ENCODE measurements at places on chromosomes 7 and 10.

DNA sequence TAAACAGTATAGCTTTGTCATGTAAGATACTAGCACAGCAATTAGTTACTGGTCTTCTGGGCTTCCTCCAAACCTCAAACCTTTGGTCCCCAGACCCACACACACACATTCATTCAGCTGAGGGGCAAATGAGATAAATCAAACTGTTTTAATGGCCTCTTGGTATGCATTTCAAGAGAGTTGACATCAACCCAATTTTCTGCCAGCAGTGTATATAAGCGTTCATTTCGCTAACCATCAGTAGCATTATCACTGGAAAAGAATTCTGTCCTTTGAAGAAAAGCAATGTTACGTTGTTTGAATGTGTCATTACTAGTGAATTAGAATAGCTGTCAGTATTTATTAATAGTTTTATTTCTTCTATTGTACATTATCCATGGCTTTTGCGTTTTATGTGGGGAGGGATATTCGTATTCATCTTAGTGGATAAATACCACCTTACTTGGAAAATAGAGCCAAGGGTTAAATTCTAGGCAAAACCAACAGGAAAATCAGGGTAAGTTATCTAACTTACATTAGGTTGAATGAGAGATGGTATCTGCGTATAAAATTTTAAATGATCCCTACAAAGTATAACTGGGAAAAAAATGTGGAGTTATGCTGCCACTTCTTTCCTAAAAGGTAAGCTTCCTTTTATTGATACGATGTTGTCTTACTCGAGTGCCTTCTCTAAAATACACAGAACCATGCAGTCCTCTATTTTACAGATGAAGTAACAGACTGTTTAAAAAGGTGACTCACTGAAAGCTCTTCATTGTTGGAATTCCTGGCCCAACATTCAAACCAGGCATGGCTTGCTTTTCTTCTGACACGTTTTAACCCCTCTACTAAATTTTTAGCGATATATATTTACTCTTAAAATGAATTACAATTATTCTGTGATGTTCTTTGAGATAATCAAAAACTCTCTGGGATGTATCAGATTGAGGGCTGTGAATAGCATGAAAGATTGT lies 2.0 kb upstream of the ZMYND11 start:
- DNase-seq, result no peak

GRCh38 chr10:52319926-52320325 lies 5.8 kb downstream of the DKK1 start:
- DNase-seq, result no peak

DNA sequence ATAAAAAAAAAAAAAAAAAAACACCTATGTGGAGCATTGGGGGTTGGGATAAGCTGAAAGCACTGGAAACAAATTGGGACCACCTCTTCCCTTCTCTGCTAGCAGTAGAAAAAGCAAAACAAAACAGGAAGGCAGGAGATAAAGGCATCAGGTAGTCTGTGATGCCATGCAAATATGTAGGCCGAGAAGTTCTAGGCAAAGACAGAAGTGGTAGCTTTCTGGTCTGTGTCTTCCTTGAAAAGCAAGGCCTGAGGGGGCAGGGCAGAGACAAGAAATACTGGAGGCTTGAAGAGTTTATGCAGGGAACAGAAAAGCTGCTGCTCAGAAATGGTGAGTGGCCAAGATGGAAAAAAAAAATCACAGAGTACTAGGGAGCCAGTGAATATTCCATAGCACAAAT lies 111.1 kb downstream of the ELMO1 start:
- DNase-seq, result no peak

- no peak for DNase-seq
Observed at GRCh38 chr10:78542141-78542489, 508.5 kb downstream of the RPS24 start.
